ENCODE measurements at places on chromosomes 13 and 19.

DNA sequence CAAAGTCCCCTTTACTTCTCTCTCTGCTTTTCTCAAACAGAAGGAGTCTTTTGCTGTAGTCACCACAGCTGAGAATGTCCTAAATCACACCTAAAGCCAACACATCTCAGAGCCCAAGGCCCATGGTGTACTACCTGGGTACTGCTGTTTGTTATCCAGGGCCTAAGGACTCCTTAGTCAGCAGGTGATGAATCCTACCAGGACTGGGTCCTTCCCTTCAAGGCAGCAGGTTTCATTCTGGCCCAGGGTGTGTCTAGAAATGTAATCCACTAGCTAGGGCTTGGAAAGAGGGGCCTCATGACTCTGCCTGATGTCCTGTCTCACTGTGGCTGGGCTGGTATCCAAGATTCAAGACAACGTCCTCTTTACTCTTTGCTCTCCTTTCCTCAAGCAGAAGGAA lies 36.2 kb upstream of the ENOX1 start:
- no peak for DNase-seq

DNA sequence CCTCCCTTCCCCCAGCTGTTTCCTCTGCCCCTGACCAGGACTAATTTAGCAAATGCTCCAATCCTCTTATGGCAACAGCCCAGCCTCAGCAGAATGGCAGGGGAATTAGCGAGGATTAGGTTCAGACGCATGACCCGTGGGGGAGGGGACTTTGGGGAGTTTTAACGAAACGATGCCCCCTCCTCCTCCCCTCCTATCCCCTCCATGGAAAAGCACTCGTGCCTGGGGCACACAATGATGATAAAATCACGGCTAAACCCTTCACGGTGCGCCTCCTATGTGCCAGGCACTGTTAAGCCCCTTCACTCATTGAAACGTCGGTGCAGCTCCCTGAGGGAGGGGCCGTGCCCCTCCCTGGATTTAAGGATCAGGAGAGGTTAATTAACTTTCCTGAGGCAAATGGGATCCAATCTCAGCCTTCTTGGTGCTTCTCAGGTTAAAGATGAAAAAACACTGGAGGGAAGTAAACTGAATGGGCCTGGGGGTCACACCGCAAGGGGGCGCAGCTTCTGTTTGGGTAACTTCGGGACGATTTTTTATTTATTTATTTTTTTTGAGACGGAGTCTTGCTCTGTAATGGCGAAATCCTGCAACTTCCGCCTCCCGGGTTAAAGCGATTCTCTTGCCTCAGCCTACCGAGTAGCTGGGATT lies 10.1 kb upstream of the TPRX2 start:
- peak; percentile 18 for DNase-seq

GRCh38 chr19:42433503-42434260 lies 6.5 kb upstream of the LIPE start:
- DNase-seq: peak; percentile 65

GRCh38 chr13:41641429-41641828 lies 184.1 kb downstream of the RGCC start:
- DNase-seq: no peak

DNA sequence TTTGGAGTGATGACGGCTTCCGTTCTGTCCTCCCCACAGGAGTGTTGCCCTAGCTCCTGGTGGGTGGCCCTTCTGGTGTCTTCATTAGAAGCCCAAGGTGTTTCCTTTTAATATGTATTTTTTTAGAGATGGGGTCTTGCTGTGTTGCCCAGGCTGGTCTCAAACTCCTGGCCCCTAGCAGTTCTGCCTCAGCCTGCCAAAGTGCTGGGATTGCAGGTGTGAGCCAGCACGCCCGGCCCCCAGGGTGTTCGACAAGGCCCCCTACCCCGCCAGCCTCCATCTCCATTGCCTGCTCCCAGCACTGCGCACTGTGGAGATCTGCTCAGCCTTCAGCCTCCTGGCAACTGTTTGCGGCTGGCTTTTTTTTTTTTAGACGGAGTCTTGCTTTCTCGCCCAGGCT lies 31.2 kb downstream of the BTBD2 start:
- DNase-seq: no peak

DNA sequence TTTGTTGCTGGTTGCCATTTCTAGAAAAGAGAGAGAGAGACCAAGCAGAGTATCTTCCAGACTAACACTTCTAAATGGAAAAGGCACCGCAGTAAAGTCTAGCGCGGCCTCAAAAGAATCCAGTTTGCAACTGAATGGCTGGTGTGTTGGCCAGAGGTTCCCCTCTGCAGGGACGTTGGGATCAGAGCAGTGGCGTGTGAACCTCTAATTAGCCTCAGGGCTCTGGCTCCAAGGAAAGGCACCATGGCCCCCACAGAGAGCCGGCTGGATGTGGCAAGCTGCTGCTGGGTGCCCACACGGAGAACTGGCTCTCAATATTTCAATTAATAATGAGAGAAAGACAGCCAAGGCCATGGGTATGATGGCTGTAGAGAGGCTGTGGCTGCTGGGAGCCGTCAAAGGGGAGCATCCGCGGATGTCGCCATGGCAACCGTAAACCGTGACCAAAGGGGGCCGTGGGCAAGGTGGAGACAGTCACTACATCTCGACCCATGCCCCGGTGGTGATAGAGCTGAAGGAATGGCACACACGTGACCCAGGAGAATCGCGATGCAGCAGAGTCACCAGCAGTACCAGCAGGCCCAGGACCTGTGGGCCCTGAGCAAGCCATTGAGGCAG lies 9.5 kb downstream of the VSTM2B start:
- DNase-seq: no peak

DNA sequence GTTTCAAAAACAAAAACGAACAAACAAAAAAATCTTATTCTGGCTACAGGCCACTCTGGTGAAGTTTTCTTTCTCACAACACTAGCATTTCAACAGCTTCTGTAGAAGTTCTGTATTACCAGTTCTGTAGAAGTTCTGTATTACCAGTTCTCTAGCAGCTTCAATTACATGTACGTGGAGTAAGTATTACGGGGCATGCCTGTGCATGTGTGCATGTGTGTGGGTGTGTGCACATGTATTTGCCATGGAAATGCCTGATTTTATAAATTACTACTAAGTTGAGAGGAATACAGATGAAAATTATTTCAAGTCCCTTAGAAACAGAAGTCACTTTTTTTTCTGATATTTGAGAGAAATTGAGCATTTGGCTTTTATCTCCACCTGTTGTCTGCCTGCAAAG lies 414.2 kb downstream of the FOXO1 start:
- no peak for DNase-seq
